Hindlimb muscle (tissue), 1 donor: ENCODE measurements at places on chromosomes 3 and 15.

- DNase-seq: no peak
Measured at GRCh38 chr15:69410248-69410874, 3.8 kb upstream of the KIF23 start.

DNA sequence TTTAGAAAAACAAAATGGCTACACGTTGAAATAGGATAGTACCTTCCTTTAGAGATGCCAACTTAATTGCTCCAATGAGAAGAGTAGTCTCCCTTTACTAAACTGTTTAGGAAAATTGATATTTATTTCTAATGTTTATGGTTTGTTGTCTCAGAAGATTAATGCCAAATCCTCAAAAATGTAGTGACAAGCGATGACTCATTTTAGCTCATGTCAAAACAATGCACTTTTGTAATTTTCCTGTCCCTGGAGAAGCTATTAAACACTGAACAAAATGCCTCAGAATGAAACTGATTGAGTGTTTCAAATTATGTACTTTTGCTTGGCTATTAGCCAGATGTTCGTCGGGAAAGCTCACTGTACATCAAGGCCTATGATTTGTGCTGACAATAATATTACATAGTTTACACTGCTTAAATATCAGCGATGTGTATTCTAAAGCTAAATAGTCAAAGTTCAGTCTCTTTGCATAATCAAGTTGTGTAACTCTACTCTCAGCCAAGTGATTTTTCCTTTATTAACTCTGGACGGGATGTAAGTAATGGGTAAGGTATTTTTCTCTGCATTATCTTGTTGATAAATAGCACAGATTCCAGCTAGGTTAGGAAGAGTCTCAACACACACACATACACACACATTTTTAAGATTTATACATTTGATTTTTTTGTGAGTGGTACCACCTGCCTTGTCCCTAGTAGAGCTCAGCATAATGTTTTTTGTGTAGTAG lies 83.7 kb downstream of the CMSS1 start:
- no peak for DNase-seq

GRCh38 chr3:139975594-139976365 lies 40.8 kb downstream of the CLSTN2 start:
- DNase-seq: no peak

- peak; percentile 74 for DNase-seq
Measured at GRCh38 chr3:53845103-53845880, 927 bp downstream of the CHDH start.

DNA sequence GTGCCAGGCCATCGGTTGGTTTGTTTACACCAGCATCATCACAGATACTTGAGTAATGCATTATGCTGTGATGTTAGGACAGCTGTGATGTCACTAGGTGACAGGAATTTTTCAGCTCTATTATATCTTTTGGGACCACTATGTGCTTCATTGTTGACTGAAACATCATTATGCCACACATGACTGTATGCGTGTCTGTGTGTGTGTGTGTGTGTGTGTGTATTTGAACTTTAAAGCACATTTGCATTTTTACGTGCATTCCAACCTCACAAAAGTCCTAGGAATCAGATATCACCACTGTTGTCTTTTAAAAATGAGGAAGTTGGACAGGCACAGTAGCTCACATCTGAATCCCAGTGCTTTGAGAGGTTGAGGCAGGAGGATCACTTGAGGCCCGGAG lies 223.0 kb downstream of the TBL1XR1 start:
- DNase-seq: no peak

- DNase-seq: no peak
Measured at GRCh38 chr15:26525096-26525495, 247.8 kb downstream of the GABRB3 start.

DNA sequence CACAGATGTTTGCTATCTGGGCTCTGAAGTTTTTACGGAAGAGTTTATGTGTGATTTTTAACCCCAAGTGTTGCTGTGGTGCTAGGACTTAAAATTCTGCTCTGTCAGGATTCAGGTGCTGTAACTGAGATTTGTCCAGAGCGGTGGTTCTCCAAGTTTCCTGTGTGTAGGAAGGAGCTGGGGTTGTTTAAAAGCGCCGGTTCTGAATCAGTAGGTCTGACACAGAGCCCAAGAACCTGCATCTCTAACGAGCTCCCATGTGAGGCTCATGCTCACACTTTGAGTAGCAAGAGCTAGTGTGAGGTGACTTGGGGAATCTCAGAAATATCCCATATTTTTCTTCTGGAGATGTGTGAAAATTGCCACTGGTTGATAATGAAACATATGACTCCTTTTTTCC lies 325.5 kb downstream of the SATB1 start:
- no peak for DNase-seq

DNA sequence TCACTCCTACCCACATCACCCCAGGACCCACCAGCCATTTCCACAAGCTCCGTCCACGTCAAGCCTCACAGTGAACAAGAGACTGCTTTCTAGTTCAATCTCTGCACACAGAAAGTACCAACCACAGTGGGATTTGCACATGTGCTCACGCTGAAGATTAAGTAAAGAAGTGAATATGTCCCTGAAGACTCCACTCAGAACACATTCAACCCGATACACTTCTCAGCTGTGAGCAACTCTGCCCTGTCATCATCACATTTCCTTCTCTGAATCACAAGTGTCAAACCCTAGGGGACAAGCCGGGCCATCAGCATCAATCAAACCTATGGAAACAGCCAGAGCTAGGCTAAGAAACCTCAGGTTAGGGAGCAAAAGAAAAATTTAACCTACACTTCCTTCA lies 1.9 kb downstream of the STIMATE start:
- no peak for DNase-seq

DNA sequence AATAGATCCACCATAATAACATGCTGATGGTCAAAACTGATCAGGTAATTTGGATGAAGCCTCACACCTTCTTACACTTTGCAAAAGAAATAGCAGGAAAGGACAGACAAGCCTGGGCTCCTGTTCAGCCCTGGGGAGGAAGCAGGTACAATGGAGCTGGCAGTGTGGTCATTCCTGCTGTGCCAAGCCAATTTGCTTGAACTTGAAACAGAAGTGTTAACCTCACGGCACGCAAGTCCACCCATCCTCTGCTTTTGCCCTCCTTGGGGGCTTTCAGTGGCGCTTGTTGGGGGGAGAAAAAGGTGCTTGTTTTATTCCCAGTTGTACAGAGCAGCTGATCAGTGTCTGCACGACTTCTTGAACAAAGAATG lies 36.8 kb upstream of the RFTN1 start:
- DNase-seq: no peak

DNA sequence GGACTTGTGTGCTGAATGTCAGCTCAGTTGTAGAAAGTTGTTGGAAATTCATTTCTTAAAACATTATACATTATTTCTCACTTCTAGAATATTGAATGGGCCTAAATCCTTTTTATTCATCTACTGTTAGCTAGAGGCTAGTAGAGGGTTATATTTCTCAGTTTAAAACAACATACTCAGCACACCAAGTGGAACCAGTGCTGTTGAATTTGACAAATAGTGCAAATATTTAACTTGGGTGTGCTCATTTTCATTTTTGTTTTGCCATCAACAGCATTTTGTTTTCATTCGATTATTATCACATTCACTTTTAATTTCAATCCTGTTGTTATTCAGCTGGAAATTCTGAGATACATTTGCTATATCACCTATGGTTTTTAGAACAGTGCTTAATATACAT lies 269.4 kb upstream of the PEX5L start:
- DNase-seq: no peak

- peak; percentile 4 for DNase-seq
Measured at GRCh38 chr3:123586131-123586530, 1.3 kb upstream of the HACD2 start.

GRCh38 chr3:151789853-151790463 lies 24.0 kb upstream of the AADAC start:
- no peak for DNase-seq

DNA sequence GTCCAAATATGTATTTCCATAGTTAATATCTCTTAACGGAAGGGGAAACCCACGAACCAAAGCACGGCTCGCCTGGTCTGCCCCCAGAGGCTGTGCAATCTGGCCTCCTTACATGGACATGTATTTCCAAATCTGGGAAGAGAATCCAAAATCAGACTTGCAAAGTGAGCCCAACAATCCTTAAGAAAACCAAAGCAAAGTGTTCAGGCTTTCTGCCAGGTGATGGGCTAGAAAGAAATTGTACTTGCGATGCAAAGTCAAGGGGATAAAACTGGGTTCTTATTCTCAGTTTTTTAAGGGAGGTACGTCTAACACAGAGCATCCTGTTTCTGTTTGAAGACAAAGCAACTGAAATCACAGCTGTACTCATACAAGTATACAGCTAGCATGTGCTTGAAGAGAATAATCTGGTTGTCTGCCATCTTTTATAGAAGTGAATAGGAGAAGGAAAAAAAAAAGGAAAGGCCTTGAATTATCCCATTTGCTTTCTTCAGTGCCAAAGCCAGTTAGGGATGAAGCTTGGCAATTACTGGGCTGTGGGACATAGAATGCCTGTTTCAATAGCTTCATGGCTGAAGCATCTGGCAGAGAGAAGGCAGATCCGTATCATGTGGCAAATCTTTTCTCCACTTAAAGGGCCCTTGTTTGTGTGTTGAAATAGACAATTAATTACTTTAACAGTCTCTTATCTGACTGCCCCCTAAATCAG lies 48.4 kb downstream of the LRIG1 start:
- DNase-seq: peak; percentile 76

- no peak for DNase-seq
Measured at GRCh38 chr15:84598250-84598649, 2.6 kb upstream of the ZSCAN2 start.

- DNase-seq: no peak
Measured at GRCh38 chr15:40927873-40928806, 1.0 kb upstream of the DLL4 start.

DNA sequence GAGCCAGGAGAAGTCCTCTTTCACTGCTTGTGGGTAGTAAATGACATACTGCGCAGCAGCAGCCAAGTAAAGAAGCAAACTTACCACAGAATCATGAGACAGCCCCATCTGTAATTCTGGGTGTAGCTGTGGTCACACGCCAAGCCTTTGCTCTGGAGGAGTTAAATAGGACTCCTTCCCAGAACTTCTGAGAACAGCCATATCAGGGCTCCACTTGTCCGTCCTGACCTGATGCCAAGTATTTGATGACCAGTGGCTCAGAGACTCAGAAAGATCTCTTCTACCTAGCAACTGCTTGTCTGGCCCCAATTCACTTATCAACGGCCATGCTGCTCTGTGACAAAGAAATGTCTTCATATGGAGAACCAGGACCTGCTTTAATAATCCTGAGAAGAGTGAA lies 20.6 kb upstream of the GOLIM4 start:
- DNase-seq: peak; percentile 29

DNA sequence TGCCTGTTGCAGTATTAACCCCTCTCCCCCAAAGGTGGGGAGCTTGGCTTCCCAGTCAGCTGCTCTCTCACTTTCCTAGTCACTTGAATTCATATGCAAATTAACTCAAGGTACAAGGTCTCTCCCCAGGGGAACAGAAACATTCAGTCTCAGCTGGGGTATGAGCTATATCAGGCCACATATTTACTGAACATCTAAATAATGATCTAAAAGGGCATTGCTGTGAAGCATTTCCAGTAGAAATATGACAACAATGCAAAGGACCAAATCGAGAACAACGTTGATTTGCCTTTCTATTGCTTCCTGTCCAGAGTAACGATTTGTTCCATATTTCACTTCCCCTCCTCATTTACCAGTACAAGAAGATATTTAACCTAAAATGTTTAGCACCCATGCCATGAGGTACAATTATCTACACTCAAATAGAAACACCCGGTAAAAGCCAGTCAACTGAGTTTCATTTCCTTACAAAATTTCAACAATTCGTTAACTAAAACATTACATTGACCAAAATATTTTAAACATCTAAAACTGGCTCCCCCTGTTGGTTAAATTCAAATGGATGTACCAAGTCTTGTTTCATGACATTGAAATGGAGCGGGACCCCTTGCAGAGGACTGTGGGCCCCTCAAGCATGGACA lies 36.5 kb upstream of the KLHL6 start:
- DNase-seq: no peak
